ENCODE measurements at places on chromosomes 5 and 9.

- DNase-seq, result peak; percentile 41
These were observed 149.7 kb downstream of the ENC1 start for GRCh38 chr5:74490814-74491213.

- no peak for DNase-seq
These were observed 34.7 kb downstream of the INSL4 start for GRCh38 chr9:5265939-5266338.

GRCh38 chr5:147223948-147224791 is 10.7 kb upstream of the STK32A start:
- peak; percentile 53 for DNase-seq

GRCh38 chr5:133698646-133699526 is 86.5 kb upstream of the FSTL4 start:
- peak; percentile 6 for DNase-seq

DNA sequence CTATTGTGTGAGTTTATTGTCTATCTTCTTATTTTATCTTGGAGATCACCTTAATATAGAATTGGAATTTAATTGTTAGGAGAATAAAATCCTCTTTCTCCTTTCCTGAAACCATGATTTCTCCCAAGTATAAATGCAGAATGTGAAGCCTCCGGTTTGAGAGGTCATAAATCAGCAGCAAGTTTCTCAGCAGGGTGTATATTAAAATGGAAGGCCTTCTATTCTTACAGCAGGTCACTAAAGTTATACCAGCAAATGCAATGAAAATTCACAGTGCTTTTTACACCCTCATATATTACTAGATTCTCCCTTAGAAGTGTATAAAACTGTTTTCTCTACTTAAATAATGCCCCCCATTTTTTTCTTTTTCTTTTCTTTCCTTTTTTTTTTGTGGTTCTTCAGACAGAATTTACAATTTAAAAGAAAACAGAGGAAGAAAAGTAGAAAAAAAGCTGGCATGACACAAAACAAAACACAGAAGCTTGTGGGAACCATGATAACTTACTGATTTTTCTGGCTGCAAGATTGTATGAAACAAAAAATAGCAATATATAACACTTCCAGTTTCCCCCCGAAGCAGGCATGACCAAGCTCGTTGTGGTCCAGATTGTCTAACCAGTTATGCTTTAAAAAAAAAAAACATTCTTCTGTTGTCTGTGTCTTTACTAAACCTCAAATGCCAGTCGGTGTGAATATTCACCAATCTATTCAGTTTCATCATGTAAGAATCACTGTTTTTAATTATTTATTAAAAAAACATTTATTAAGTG is 211.2 kb downstream of the RAB3C start:
- DNase-seq, result peak; percentile 5

DNA sequence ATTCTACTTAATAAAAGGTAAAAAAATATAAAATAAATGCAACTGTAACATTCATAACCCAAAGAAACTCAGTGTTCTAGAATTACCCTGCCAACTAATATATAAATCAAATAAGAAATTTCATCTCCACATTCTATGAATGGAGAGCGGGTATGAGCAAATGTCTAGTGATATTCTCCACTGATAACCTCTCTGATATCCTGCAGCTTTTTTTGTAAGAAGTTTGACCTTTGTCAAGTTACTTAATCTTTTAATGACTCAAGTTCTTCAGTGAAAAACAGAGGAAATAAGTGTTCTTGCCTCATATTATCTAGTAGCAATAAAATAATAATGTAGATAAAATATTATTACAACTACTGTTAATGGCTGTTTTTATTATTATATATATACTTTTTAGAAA is 1275.6 kb upstream of the CDH9 start:
- DNase-seq, result no peak
